ENCODE measurements at places on chromosomes 13 and 19.

- DNase-seq, result no peak
Measured at GRCh38 chr13:101575581-101575980, 123.1 kb downstream of the ITGBL1 start.

- DNase-seq, result no peak
Measured at GRCh38 chr19:49549045-49549444, 21.2 kb downstream of the RCN3 start.

GRCh38 chr13:19810996-19811881 is 28.5 kb upstream of the PSPC1 start:
- DNase-seq, result no peak

DNA sequence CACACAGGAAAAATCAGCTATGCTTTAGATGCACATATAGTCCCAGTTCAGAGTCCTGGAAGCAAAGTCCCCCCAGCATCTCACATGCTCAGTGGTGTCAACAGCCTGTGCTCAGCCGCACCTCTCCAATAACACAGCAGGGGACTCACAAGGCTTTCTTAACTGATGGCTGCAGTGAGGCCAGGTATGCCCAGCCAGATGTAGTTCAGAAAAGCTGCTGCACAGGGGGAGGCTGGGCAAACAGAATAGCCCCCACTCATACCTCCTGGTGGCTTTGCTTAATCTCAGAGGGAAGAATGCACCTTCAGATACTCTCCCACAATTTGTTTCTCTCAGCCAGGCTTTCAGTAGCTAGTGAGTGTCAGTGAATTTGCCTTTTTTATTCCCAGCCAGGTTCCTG is 33.4 kb downstream of the FAM124A start:
- DNase-seq, result no peak

DNA sequence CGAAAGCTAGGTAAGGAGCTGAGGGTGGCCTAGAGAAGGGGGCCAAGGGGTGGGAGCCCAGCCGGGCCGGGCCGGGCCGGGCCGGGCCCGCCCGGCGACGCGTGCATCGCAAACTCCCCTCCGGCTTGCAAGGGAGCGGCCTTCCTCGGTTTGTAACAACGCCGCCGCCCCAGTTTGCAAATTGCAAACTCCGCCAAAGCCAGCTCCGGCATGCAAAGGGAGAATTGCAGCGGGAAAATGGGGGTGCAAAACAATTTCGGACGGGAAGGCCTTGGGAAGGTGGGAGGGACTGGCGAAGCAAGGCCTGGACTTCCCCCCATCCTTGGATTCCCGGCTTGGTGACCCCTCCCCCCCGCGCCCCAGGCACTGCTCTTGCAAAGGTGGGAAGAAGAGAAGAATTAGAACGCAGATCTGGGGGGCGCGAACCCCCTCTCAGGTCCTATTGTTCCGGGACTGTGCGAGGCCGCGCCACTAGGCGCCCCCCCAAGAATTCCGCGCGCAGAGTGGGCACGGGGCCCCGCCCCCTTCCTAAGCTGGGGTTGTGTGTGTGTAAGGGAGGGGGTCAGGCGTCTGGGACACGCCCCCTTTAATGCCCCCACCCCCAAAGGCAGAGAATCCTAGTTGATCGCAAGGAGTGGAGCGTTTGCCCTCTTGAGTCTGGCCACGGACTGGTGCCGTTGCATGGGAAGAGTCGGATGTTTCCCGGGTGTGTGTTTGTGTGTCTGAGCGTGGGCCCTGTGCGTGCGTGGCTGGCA is 926 bp downstream of the PRR12 start:
- DNase-seq, result peak; percentile 47

DNA sequence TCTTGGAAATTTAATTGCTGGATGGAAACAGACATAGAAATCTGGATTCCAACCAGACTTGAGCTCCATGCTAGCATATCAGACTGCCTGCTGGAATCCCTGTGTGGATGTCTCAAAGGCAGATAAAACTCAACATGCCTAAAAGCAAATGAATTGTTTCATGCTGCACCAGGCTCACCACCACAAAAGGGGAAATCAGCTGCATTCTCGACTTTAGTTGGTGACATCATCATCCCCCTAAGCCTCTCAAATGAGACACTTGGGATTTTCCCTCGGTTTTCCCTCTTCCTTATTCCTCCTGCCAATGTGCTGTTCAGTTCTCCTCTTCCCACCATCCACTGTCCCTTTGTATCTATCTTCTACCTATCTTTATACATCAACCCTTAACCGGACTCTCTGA is 134.3 kb downstream of the ZDHHC20 start:
- DNase-seq, result no peak

DNA sequence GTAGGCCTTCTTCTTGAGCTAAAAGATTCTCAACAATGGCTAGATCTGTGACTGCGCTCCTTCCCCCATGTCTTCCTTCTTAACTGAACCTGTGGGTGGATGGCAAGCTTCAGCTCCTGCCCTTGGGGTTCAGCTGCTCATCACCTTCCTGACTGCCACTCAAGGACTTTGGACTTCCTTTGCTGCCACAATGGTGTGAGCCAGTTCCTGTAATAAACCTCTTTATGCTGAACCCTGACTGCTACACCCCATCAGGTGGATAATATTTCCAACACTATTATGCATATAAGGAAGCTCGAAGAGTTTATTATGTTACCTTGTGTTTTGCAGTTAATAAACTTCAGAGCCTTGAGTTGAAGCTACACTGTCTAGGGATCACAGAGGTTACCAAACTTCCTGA is 208.9 kb upstream of the SLC10A2 start:
- no peak for DNase-seq

GRCh38 chr13:24995225-24995804 is 100.6 kb upstream of the PABPC3 start:
- DNase-seq, result peak; percentile 70

- DNase-seq, result no peak
Measured at GRCh38 chr13:23995283-23996073, 98.2 kb upstream of the C1QTNF9B start.

DNA sequence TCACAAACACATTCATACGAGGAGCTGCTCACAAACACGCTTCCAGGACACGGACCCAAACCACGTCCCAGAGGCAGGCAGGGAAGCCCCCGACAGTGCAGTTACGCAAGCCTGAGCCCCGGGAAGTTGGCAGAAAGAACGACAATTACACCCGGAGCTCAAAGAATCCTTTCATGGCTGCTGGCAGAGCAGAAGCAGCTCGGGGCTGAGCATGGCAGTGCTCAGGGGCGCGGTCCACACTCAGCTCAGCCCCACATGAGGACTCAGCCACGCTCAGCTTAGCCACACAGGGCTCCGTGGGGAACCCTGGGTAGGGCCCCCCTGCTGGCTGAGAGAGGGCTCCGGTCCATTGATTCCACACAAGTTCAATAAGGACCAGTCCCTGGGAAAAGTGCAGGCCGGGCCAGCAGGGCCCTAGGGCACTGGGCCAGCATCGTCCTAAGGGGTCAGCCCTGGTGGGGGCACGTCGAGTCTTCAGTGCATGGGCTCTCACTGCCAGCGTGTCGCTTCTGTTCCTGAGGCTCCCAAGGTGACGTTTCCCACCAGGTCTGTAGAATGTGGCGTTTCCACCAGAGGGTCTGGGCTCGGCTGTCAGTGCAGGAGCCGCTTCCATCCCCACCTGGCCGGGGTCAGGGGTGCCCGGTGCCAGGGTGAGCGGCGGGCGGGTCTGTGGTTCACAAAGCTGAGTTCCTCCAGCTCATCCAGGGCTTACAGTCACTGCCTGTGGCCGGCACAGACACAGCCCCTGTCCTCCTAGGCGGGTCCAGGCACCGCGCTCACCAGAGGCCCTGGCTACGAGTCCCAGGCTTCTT is 23.1 kb downstream of the GAS6 start:
- no peak for DNase-seq

- DNase-seq, result no peak
Measured at GRCh38 chr13:109207622-109208021, 578.2 kb downstream of the MYO16 start.

DNA sequence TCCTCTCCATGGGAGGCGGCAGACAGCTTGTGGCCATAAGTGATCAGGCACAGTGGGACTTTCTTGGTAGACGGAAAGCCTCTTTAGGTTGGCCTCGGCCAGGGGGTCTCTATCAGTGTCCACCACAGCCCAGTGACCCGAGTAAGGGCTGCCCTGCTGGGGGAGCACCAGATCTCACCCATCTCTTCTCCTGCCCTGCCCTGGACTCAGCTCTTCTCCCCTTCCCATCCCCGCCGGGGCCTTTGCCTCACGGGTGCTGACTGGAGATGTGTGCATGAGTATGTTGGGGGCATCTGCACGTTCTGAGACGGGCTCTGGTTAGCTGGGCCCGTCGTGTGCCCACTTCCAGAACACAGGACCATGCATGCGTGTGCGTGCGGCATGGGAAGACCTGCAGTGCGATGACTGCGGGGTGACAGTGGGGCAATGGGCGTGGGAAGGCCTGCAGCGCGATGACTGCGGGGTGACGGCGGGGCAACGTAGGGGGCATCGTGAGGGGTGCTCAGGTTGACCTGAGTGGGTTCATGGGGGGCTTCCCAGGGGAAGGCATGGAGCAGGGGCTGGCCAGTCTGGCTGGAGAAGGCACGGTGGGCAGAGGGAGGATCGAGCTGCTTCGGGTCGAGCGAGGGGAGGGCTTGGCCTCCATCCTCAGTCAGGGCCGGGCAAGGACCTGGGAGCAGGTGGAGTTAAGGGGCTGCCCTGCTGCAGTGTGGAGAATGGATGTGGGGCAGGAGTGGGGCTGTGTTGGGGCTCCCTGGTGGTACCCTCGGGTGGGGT is 15.9 kb downstream of the EPN1 start:
- DNase-seq, result no peak

- DNase-seq, result no peak
Measured at GRCh38 chr13:59570204-59570603, 593.5 kb downstream of the DIAPH3 start.

DNA sequence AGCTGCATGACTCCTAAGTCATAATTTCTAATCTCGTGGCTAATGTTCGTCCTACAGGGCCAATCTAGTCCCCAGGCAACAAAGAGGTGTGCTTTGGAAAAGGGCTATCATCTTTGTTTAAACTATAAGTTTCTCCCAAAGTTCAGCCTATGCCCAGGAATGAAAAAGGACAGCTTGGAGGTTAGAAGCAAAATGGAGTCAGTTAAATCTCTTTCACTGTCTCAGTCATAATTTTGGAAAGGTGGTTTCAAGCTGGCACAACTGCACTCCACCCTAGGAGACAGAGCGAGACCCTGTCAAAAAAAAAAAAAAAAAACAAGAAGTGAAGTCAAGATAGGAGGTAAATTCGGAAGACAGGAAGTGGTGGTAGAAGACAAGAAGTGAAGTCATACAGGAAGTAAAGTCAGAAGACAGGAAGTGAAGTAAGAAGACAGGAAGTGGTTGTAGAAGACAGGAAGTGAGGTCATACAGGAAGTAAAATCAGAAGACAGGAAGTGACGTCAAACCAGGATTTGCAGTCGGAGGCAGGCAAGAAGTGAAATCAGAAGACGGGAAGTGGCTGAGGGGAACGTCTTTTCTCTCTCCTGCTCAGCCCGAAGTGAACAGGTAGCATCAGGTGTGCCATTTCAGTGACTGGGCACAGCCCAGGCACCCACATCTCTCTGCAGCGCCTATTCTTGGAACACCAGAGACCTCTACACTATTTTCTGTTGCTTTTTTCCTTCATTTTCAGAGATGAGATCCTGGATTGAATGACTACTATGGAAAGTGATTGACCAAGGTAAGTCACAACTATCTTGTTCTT is 32.2 kb downstream of the GP6 start:
- peak; percentile 81 for DNase-seq

DNA sequence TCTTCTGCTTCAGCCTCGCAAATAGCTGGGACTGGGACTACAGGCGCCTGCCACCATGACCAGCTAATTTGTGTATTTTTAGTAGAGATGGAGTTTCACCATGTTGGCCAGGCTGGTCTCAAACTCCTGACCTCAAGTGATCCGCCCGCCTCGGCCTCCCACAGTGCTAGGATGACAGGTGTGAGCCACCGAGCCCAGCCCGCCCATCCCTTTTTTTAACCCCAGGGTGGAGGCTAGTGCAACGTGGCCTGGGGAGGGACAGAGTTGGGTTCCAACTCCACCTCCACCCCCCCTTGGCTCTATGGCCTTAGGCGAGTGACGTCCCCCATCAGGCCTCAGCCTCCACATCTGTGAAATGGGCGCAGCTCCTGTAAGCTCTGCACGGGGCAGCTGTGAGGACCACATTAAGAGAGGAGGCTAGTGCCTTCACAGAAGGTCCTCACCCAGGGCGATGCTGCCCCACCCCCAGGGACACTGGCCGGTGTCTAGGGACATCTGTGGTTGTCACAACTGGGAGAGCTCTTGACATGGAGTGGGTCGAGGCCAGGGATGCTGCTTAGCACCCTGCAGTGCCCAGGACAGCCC is 37.7 kb downstream of the SMIM24 start:
- DNase-seq, result no peak

GRCh38 chr19:10404888-10405820 is 1.8 kb upstream of the CDC37 start:
- DNase-seq, result no peak

DNA sequence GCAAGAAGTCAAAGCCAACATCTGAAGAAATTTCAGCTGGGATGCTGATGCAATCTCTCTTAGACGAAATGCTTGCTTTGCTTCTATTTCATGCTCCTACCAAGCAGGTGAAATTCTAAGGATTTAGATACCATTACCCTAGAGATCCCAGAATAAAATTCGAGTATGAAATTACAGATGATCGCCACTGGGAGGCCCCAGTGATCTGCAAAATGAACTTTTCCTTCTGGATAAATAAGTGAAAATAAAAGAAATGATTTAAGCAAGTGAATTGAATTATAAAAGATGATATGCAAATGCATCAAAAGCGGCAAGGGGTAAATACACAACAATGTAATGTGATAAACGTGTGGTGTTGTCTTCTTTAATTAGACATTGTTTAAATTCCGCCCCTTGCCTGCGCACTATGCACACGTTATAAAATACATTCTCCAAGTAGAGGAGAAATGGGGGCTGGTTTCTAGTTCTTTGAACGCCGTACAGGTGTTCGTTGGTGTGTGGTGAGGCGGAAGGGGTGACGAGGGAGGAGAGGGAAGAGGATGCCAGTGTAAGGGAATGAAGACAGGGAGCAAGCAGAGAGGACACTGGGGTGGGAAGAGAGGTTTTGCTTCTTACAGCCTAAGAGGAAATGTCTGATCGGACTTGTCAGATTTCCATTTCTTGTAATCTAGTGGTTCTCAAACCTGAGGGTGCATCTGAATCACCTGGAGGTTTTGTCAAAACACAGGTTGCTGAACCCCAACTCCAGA is 58.0 kb downstream of the ERCC5 start:
- no peak for DNase-seq

GRCh38 chr13:60335531-60335930 is 61.5 kb upstream of the TDRD3 start:
- no peak for DNase-seq
